NCI-H1092 treated with DMSO at 0.1 percent for 48 hours (cell line): ENCODE measurements at places on chromosomes 1 and 21.

DNA sequence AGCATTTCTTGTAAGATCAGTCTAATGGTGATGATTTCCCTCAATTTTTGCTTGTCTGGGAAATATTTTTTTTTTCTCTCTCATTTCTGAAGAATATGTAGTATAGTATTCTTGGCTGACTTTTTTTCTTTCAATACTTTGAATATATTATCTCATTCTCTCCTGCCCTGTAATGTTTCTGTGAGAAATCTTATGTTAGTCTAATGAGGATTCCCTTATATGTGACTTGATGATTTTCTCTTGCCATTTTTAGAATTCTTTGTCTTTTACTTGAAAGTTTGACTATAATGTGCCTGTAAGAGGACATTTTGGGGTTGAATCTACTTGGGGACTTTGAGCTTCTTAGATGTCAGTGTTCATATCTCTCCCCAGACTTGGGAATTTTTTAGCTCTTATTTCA is 40.0 kb upstream of the PCBP3 start:
- no peak for DNase-seq

GRCh38 chr1:6051423-6051822 is 5.7 kb downstream of the KCNAB2 start:
- DNase-seq, result no peak

DNA sequence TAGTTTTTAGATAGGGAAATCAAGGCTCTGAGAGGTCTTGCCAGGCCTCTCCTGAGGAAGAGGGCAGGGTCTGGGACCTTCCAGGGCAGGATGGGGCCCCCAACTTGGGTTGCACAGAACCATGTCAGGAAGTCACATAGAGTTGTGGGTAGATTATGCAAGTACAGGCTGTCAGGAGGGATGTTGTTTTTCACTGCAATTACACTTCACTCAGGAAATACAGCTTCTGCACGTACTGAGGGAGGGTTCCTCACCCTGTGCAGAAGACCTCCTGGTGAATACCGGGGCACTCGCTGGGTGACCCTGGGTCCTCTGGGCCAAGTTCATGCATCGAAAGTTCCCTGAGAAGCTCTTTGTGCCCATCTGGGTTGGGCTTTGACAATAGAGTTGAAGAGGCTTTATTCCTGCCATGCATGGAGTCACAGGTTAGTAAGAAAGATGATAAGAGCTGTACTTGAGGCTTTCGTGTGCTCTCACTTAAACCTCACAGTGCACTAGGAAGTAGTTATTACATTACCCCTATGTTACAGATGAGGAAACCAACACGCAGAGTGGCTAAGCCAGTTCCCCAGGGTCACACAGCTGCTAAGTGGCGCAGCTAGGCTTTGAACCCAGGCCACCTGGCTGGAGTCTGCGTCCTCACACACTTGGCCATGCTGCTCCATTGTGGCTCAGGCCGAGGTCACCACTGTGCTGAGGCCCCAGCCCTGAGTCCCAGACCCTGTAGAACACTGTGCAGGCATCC is 16.2 kb upstream of the TNFRSF1B start:
- no peak for DNase-seq

DNA sequence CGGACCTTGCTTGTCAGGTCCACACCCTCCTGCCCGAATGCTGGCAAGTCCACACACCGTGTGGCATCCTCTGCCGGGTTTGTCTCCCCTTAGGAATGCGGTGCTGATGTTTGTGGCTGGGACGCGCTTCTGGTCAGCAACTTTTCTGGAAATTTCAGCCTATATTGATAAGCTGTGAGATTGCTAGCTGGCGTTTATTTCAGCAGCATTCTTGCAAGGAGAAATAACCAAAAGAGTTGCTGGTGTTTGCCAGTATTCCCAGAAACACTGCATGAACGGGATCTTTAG is 601 bp downstream of the CEPT1 start:
- DNase-seq, result no peak

DNA sequence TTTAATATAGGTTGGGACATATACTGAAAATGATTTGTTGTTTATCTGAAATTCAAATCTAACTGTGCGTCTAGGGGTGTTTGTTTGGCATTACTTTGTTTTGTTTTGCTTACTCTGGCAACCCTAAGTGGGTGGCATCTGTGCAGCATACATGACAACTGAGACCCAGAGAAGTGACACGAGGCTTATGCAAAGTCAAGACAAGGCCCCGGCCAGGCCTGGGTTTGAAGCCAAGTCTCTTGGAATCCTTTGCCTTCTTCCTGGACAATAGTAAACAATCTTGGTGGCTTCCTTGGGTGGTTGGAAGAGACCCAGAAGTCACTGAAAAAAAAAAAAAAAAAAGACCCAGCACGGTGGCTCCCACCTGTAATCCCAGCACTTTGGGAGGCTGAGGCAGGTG is 197.6 kb upstream of the TMEM51 start:
- no peak for DNase-seq

GRCh38 chr1:66624412-66625060 is 90.6 kb downstream of the SGIP1 start:
- DNase-seq, result no peak

DNA sequence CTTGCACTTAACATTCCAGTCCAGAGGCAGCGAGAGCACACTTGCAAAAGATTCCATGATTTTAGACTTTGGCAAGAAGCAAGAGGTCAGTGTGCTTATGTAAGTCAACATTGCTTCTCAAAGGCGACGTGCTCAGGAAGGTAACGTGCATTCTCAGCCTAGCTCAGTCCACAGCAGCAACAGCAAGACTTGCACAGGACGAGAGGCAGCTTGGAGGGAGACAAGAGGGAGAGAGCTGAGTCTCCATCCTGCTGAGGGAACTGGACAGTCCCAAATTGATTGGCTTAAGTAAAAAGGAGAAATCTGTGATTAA is 56.5 kb downstream of the PTP4A2 start:
- no peak for DNase-seq

DNA sequence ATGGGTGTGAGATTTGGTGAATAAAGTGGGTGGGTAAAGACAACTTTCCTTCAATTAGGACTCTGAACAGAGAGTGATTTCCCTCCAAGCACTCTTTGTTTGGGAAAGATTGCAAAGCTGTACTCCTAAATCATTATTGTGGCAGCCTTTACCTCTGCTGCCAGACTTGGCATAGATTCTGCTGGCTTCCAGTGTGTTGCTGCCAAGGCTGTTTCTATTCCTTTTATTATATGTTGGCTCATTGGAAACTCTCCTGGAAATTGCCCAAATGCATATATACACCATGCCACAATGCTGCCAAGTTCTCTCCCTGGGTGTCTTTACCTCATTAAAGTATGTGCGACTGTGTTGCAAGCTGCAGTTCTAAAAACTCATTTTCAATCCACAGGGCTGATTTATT is 668.0 kb downstream of the MRPL39 start:
- peak; percentile 95 for DNase-seq

GRCh38 chr1:155648207-155649147 is 38.5 kb downstream of the MSTO1 start:
- DNase-seq, result no peak

- peak; percentile 16 for DNase-seq
Measured at GRCh38 chr1:15843826-15844572, 3.5 kb upstream of the SPEN start.

DNA sequence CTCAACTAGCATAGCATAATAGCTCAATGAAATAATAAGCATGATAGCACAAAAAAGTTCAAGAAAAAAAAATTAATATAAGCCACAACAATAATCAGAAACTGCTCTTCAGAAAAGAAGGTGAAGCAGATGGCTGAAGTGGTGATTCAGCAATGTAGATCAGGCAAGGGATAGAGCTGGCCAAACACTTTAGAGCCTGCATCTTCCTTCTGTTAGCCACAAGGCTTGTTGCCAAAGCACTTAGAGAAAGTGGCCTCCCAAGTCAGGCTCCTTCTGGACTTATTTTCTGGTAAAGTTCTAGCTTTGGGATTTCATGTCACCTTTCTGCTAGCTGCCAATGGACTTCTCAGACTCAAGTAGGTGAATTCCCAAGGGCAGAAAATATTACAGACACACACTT is 60.3 kb upstream of the C1orf87 start:
- DNase-seq, result no peak

GRCh38 chr1:228803421-228803820 is 68.1 kb downstream of the RHOU start:
- DNase-seq, result no peak

GRCh38 chr1:200558866-200559459 is 61.6 kb downstream of the KIF14 start:
- peak; percentile 34 for DNase-seq

DNA sequence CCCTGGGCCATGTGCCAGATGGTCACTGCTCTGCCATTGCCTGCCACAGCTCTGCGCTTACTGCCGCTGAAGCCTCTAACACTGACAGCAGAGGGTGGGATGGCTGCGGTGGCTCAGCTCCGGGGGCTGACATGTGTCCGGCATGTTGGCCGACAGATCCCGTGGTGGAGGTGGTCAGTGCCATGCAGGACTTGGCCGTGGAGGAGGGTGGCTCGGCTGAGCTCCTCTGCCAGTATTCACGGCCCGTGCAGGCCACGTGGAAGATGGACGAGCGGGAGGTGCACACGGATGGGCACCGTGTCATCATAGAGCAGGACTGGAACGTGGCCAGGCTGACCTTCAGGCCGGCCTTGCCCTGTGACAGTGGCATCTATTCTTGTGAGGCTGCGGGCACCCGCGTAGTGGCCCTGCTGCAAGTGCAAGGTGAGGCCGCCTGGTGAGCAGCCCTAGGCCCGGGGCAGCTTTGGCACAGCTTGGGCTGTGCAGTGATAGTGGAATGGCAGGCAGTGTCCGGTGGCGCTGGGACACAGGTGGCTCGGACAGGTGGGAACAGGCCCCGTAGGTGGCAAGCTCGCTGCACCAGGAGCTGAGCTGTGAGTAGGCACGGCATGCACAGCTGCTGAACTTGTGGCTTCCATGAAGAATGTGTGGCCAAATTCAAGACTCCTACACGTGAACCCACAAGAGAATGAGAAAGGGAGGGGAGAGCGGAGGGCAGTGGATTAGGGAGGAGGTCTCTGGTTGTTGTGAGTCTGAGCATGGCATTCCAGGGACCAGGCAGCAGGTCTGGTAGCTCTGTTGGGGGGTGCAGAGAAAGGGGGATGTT is 91.8 kb downstream of the TRIM11 start:
- no peak for DNase-seq

GRCh38 chr1:213719462-213719861 is 268.3 kb upstream of the PROX1 start:
- DNase-seq, result no peak

DNA sequence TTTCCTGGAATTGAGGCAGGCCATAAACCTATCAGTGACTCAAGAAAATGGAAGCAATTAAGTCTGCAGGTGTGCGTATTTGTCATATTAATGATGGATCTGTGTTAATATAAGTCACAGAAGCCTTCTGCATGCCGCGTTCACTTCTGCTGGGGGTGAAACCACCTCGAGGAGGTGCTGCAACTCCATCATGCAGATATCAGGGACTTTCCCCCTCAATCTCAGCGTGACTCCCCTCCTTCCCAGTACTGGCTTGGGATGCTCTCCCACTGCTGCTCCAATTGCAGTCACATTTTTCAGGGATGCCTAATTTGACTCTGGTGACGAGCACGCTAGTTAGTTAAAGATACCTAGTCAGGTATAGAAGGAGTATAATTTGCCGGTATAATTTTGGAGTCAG is 87.5 kb downstream of the ASTN1 start:
- no peak for DNase-seq

DNA sequence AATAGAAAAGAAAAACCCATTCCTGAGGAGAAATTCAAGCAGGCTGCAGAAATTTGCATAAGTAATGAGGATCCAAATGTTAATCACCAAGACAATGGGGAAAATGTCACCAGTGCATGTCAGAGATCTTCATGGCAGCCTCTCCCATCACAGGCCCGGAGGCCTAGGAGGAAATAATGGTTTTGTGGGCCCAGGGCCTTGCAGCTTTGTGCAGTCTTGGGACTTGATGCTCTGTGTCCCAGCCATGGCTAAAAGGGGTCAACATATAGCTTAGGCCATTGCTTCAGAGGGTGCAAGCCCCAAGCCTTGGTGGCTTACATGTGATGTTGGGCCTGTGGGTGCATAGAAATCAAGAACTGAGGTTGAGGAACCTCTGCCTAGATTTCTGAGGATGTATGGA is 22.7 kb downstream of the RAB3GAP2 start:
- no peak for DNase-seq

- no peak for DNase-seq
Measured at GRCh38 chr21:29258626-29259338, 39.9 kb upstream of the BACH1 start.

DNA sequence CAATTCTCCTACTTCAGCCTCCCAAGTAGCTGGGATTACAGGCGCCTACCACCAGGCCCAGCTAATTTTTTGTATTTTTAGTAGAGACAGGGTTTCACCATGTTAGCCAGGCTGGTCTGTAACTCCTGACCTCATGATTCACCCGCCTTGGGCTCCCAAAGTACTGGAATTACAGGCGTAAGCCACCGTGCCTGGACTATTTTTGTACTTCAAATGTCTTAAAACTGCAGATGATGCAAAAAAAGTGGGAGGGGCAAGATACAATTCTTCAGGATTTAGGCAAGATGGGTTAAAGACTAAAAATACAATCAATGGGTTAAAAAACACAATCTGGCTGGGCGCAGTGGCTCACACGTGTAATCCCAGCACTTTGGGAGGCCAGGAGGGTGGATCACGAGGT is 4.7 kb downstream of the SCAF4 start:
- DNase-seq, result no peak

GRCh38 chr1:59678493-59679228 is 136.1 kb upstream of the HOOK1 start:
- DNase-seq, result no peak

DNA sequence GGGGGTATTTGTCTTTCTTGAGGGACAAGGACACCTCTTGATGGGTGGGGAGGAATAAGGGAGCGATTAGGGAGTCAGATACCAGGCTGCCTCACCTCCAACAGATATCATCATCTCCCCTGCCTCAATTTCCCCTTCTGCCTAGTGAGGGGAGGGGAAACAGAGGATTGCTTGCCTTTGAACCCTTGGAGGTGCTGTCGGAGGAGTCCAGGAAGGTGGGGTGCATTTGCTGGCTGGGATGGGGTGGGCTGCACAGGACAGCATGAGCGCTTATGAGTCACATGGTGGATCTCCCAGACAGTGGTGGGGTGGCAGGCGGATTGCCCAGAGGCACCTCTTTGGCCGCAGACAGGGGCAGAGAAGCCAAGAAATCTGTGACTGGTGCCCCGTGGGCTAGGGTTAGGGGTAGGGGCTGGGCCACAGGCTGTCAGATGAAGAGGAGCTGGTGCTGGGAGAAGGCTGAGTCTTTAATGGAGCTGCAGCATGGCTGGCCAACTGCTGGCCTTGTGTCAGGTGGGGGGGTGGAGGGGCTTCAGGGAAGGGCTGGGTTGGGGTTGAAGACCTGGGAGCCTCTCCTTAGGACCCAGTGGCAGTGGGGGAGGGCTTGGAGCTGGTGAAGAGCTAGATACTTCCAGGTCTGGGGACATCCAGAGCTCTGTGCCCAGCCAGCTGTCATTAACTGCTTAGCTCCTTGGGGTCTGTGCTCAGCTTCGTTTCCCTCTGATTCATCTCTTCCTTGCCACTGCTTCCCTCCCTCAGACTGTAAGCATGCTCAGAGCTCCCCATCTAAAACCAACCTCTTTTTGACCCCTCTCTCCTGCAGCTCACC is 7.0 kb upstream of the ADORA1 start:
- no peak for DNase-seq

- no peak for DNase-seq
Measured at GRCh38 chr1:156589546-156589945, 2.0 kb upstream of the NAXE start.

GRCh38 chr1:168437821-168438220 is 106.0 kb downstream of the XCL2 start:
- no peak for DNase-seq

GRCh38 chr1:61419657-61420056 is 305.3 kb downstream of the TM2D1 start:
- no peak for DNase-seq

GRCh38 chr1:202954057-202954745 is 3.9 kb downstream of the ADIPOR1 start:
- no peak for DNase-seq
